Prostate gland (tissue), 2 donors: ENCODE measurements at places on chromosomes 4 and X.

DNA sequence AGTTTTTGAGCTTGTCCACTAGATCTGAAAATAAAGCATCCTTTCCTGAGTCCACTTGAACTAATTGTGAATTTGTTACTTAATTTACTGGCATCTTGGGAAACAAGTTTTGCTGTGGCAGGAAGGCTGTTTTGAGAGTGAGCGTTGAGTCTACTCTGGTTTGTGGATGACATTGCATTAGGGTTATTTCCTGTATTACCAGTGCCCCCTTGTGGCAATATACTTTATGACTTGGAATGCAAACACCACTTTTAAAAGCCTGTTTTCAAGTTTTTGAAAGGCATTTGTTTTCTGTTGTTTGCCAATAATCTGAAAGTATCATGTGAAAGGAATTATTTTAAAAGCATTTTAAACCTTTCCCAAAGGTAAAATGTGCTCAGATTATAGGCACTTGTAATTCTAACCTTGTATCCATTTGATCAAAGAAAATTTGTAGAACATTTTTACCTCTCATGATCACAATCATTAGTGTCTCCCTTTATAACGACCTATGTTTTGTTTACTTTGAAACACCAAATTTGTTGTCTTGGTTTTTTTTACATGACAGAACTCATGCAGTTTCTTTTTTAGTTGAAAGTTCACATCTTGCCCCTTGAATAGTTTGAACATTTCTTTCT, 18.0 kb upstream of the CYP2U1 start:
- peak; percentile 69 for DNase-seq

DNA sequence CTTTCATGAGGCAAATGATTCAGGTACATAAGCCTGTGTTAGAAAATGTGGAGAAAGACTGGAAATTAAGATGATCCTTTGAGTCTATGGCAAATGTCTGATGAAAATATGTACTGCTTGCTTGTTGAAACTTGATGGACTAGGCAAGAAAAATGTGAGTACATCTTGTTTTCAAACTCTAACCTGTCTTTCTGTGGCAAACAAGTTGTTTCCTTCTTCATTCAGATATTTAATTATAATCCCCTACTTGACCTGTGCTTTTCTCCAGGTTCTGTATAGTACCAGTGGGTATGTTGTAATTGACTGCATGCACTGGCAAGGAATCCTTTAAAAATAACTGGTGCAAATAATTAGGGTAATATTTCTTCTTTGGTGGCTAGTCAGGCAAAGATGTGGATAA, 136.7 kb downstream of the ARHGAP24 start:
- no peak for DNase-seq

DNA sequence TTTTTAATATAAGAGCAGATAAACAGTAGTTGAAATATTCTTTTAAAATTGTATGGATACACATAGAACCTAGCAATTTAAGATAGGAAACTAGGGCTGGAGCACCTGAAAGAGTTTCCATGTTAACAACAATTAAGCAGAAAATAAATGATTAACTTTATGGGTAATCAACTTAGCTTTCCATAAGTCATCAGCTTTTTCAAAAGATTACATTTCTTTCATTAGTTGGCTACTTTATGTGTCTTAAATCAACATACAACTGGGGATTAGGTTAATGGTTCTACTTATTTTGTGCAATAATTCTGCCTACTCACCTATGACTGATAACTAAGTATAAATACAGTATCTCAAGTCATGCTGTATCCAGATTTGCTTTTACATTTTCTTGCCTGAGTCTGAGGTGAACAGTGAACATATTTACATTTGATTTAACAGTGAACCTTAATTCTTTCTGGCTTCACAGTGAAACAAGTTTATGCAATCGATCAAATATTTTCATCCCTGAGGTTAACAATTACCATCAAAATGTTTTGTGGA, at the start of gene ANXA10:
Gene ANXA10 (plus strand): TSS at position 362 of the 537 bp plus-strand sequence. CDS start 164 bp downstream, at position 526.
- DNase-seq, result no peak

GRCh38 chrX:134670134-134670924, 12.1 kb upstream of the PLAC1 start:
- DNase-seq, result no peak

DNA sequence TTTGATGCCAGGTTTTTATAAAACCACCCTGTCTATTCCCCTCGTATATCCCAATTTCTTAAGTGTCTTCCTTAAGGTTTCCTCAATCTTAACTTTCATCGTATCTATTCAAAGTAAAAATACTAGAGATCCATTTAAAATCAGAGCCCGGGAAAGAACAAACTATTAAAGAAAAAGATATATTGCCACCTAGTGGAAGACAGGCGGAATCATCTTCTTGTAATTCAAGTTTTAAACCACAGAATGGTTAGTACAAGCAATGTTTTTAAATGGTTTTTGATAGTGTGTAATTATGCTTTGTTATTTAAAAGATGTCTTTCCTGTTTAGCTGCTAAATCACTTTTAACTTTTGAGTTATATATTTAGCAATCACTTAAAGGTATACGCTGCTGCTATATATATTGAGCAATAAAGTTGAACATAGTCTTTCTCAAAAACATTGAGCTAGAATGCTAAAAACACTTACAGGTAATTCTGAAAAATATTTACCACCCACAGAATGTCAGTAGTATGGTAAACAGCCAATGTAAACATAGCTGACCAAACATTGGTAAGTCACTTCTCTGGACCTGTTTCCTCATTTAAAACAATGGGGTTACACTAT, 18.2 kb downstream of the PRDM8 start:
- no peak for DNase-seq
